Stromal cell of bone marrow (primary cell): ENCODE measurements at places on chromosomes 12 and 14.
A peak's percentile ranks its signal among the peaks of the same experiment; 100 is the strongest.

DNA sequence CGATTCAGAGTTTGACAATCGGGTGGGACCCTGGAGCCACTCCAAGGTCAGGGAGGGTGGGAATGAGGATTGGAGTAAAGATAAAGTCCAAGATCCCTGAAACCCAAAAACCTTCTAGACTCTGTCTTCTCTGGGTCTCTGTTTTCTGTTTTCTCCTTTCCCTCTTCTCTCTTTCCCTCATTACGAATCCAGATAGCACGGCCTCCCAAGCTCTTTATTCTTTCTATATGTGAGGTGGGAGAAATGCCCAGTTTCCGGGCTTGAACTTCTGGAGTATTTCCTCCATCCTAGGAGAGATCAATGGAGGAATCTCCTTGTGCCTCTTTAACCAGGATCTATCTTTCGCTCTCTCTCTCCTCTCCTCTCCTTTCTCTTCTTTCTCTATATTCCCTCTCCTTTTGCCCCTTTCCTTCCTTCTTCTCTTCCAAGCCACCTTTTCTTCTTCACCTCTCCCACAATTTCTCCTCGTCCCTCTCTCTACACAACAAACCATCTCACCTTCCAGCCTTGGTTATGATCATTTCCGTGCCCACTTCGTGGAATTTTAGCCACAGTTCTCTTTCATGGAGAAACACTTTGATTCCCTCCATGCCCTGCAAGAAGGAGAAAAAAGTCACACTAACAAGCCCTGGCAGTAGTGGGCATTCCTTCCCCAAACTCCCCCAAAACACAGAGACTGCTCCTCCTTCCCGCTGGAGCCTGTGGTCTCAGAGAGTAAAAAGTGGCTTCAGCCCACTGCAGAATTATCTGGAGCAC lies 4.4 kb downstream of the TBX5 start:
- DNase-seq = no peak

- DNase-seq = no peak
These were observed 61.7 kb upstream of the PTHLH start for GRCh38 chr12:28034271-28034670.

GRCh38 chr12:130872179-130873096 lies 572 bp downstream of the RAN start:
- DNase-seq = peak; percentile 13

DNA sequence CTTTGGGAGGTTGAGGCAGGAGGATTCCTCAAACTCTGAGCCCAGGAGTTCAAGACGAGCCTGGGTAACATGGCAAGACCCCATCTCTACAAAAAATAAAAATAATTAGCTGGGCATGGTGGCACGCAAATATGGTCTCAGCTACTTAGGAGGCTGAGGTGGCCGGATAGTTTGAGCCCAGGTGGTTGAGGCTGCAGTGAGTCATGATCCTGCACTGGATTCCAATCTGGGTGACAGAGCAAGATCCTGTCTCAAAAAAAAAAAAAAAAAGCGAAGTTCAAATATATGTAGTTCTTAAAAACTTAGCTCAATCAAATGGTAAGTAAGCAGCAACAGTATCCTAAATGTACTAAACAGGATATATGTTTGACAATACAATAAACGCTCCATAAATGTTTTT lies 85.5 kb upstream of the SSTR1 start:
- no peak for DNase-seq

- no peak for DNase-seq
These were observed at the start of gene CACNA2D4 for GRCh38 chr12:1918081-1918883. TSS of gene CACNA2D4 (minus strand) at chr12:1918652. CDS start at chr12:1918473, 179 bp downstream.

- DNase-seq = peak; percentile 84
These were observed 4.5 kb upstream of the LTBP2 start for GRCh38 chr14:74616507-74616906.
